ENCODE measurements at places on chromosomes 2 and 18.

GRCh38 chr2:202566286-202566685 is 68.5 kb upstream of the FAM117B start:
- no peak for DNase-seq

GRCh38 chr2:217988014-217988839 is 14.6 kb downstream of the TNS1 start:
- DNase-seq = peak; percentile 55

DNA sequence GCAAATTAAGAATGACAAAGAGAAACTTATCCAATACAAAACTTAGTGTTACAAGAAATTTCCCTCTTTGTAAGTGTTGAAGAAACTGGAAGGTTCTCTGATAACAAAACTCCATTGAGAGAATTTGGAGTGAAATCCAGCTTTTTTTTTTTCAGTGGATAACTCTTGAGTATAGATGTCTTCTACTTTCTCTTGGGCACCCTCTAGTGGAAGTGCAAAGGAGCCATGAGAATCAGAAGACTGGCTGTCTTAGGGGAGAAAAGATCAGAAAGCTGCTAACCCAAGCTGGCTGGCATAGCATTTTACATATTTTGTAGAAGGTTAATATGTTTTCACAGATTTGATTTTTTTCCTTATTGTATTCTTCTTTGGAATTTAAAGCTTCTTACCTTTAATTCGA is 138.8 kb upstream of the SATB2 start:
- DNase-seq = no peak

DNA sequence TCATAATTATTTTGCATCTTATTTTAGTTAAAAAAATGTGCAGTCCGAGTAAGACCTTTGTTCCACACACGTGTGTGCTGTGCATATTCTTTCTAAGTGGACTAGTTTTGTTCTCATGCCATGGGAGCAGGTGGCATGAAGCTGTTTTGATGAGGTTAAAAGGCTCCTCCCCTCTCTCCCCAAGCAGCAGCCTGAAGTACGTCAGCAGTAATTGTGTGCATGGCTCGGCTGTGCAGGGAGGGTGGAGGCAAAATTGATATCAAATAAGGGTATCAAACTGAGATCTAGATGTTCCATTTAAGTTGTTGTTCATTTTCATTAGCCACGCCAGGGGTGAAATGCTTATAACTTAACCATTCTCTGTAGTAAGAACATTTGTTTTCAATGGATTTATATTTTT is at the start of gene NYAP2:
Gene NYAP2, plus strand, starts transcription at position 207 of the 400 bp plus-strand sequence. CDS start 9,171 bp downstream, outside the sequence.
- no peak for DNase-seq

DNA sequence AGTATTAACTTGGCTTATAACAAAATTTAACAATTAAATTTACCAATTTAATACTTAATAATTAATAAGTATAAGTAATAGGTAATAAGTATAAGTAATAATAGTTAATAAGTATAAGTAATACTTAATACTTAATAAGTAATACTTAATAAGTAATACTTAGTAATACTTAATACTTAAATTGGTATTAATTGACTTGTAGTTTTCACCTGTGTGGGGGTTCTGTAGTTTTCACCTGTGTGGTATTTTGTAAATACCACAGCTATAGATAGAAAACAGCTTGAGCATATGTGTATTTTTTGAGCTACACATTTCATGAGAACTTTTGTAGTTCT is 55.4 kb downstream of the MAPRE2 start:
- no peak for DNase-seq

- no peak for DNase-seq
These were observed 37.1 kb downstream of the EXOC6B start for GRCh38 chr2:72788756-72789155.

Data from stimulated activated CD4-positive, alpha-beta T cell treated with anti-CD3 and anti-CD28 coated beads, TNF-alpha, amount 100 ng/mL, for 1 hour (primary cell).